ENCODE measurements at places on chromosomes 3 and 15.

GRCh38 chr3:12750658-12751071 is 8.4 kb downstream of the TMEM40 start:
- DNase-seq = no peak

DNA sequence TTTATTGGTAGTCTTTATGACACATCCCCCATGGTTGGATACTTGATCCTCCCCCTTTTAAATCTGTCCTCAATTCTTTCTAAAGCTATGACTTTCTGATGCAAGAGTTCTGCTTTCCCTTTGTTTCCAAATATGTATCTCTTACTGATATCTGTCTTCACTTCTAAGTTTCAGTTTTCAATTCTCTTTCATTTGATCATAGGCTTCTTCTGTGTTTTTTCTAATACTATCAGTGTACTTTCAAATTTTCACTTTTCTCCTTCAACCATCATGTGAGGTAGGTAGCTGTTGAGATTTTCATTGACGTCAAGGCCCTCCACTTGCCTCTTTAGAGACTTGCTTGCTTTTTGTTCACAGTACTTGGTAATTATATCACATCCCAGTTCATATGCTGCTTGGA is 436.5 kb downstream of the CNTN4 start:
- DNase-seq = no peak

DNA sequence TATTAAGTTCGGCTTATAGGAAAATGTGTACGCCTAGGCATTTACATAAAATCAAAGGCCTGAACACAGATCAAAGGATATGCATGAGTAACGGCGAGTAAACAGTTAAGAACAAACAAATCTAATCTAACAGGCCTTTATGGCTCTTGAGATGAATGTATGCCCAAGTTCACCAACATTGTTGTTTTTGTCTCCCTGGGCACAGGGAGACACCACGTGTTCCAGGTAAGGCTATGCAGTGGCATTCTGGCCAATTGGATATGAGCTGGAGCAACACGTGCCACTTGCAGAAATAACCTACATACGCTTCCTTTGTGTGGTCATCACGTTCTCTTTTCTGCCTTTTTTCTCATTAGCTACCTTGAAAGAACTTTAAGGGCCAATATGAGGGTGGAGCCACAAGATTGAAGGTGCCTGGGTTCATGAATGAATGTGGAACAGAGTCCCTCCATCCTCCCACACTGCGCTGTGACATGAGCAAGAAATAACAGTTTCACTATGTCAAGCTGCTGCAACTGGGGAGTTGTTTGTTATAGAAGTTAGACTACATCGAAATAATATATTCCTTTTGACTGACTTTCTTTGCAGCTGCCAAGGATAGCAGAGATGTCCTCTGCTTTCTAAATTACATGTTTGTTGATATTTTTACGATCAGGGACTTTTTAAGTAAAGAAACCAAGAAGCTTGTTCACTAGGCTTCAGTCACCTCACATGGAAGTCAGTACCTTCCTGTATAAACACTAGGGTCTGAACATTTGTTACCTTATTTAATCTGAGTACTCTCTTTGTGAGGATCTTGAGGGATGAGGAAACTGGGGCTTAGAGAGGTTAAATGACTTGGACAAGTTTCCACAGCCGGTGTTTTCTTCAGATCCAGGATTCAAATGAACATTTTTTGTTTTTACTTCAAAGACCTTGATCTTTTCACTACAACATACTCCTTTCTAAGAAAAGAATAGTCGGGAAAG is 427.5 kb upstream of the TBL1XR1 start:
- no peak for DNase-seq

DNA sequence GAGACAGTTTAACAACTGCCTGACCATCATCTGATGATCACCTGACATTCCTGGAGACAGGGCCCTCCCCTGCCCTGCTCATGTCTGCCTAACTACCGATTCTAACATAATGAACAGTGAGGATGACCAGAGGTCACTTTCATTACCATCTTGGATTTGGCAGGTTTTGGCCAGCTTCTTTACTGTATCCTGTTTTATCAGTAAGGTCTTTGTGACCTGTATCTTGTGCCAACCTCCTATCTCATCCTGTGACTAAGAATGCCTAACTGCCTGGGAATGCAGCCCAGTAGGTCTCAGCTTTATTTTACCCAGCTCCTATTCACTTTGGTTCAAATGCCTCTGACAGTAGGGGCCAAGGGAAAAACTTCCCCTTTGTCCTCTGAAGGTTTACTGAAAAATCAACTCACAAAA is 40.2 kb downstream of the METTL6 start:
- DNase-seq = no peak

DNA sequence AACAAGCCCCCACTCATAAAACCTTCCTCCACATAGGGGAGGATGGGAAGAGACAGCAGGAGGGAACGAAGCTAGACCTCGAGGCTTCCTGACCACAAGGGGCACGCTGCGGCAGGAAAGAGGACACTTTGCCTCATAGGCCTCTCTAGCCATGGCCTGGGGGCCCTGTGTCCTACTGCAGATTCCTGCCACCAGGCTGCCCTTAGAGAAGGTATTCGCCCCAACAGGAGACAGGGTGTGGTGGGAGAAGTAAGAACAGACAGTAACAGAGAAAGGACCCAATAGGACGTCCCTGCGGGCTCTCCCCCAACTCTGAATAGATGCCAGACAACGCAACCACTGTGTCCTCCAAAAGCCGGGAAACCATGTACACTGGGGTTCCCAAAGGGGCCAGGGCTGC is 36.8 kb downstream of the ADCY5 start:
- DNase-seq = no peak

DNA sequence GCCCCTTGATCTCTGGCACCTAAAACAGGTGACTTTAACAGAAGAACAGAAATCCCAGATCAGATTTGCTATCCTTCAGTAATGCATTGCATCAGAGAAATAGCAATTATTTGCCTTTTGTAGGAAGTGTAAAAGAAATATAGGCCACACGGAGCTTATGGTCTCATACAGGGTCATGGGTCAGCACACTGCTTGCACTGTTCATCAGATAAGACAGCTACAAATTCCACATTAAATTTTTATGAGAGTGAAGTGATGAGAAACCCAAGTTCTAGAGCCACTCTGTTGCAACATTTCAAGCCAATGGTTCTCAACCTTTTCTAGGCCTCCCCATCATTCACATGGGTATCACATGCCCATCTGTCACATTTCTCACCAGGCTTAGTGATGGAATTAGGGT is 33.4 kb upstream of the TMEM87A start:
- no peak for DNase-seq
